Endothelial cell (in vitro differentiated cells): ENCODE measurements at places on chromosomes 5 and 9. TPM values are rescaled to one million over a fixed set of nuclear protein-coding genes. Genes with fewer than 3 reads are reported as not detected.

DNA sequence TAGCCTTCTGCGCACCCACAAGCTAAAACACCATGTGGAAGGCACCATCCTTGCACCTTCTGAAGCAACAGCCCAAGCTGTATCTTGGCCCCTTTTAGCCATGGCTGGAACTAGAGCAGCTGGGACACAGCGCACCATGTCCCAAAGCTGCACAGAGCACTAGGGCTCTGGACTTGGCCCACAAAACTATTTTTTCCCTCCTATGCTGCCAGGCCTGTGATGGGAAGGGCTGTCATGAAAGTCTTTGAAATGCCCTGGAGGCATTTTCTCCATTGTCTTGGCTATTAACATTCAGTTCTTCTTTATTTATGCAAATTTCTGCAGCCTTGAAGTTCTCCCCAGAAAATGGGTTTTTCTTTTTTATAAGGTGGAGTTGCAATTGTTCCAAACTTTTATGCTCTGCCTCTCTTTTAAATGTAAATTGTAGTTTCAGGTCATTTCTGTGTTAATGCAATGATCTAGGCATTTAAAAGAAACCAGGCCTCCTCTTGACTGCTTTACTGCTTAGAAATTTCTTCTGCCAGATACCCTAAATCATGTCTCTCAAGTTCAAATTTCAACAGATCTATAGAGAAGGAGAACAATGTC is 996.3 kb downstream of the TAF11L14 start:
- no peak overlapping the region for H3K4me3 ChIP-seq
- H3K36me3 ChIP-seq: no peaks in the 10 kb centered on the region
- H3K4me1 ChIP-seq: no peaks in the 10 kb centered on the region
- H3K27me3 ChIP-seq: peaks cover 2% of the 10 kb centered on the region
- no peak overlapping the region for H3K27ac ChIP-seq

GRCh38 chr5:169870211-169870610 is 110.1 kb downstream of the INSYN2B start:
- H3K4me3 ChIP-seq: no peak overlapping the region
- H3K4me1 ChIP-seq: no peaks in the 10 kb centered on the region
- peaks cover 4% of the 10 kb centered on the region for H3K36me3 ChIP-seq
- no peak overlapping the region for H3K27ac ChIP-seq

DNA sequence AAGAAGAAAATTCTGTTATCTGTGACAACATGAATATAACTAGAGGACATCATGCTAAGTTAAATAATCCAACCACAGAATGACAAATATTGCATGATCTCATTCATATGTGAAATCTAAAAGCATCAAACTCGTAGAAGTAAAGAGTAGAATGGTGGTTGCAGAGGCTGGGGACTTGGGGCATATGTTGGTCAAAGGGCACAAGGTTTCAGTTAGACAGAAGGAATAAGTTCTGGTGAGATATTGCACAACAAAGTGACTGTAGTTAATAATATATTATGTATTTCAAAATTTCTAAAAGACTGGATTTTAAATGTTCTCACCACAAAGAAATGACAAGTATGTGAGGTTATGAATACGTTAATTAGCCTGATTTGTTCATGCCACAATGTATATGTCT is 24.8 kb downstream of the GRIA1 start:
- H3K27me3 ChIP-seq: peaks cover 2% of the 10 kb centered on the region
- H3K36me3 ChIP-seq: peaks cover 7% of the 10 kb centered on the region
- no peak overlapping the region for H3K27ac ChIP-seq
- H3K4me3 ChIP-seq: no peak overlapping the region
- H3K4me1 ChIP-seq: peaks cover 15% of the 10 kb centered on the region
- no peak for DNase-seq

- H3K27ac ChIP-seq: no peak overlapping the region
- no peaks in the 10 kb centered on the region for H3K27me3 ChIP-seq
- no peaks in the 10 kb centered on the region for H3K36me3 ChIP-seq
Measured at GRCh38 chr5:96254980-96255691, 177.9 kb downstream of the PCSK1 start.

GRCh38 chr9:5629312-5630080 is 589 bp downstream of the RIC1 start:
- peaks cover 15% of the 10 kb centered on the region for H3K4me1 ChIP-seq
- peak overlapping the region; percentile 97 for H3K4me3 ChIP-seq
- peak; percentile 58 for DNase-seq
- H3K36me3 ChIP-seq: peaks cover 4% of the 10 kb centered on the region
- peaks cover 2% of the 10 kb centered on the region for H3K27me3 ChIP-seq
- peak overlapping the region; percentile 28 for H3K27ac ChIP-seq

- DNase-seq: no peak
- H3K4me3 ChIP-seq: no peak overlapping the region
- H3K27ac ChIP-seq: no peak overlapping the region
- H3K27me3 ChIP-seq: peaks cover 2% of the 10 kb centered on the region
Measured at GRCh38 chr5:68898951-68899471, 194.8 kb upstream of the SLC30A5 start.

DNA sequence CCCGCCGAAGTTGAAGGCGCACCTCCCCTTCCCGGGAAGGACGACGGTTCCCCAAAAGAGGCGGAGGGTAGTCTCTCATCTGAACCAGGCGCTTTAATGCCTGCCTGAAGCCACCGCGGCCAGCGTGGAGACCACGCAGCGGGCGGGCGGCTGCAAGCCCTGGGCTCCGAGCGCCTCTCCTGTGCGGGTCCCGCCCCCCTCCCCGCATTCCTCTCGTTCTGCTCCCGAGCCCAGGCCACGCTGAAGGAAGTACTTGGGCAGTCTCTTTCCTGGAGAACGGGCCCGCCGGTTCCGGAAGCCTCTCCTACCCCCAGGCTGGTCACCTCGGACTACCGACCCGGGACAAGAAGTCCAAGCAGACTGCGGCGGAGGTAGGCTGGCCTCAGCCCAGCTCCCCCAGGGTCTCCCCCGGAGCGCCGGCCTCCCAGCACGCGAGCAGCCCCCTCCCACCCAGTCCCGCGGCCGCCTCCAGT is 571 bp downstream of the PPIC start:
- peaks cover 4% of the 10 kb centered on the region for H3K36me3 ChIP-seq
- H3K27me3 ChIP-seq: peaks cover 14% of the 10 kb centered on the region
- peak; percentile 65 for DNase-seq
- H3K27ac ChIP-seq: no peak overlapping the region
- H3K4me1 ChIP-seq: peaks cover 13% of the 10 kb centered on the region

SMIM33 gene
- total RNA-seq: not detected

CENPK gene
- 28.9 TPM for total RNA-seq

DPH7 gene
- total RNA-seq: 32.2 TPM
